ENCODE measurements at places on chromosomes 2 and 18.

- DNase-seq: no peak
Observed at GRCh38 chr2:172285010-172285621, 142.3 kb upstream of the ITGA6 start.

- no peak for DNase-seq
Observed at GRCh38 chr2:6423157-6423556, 442.6 kb downstream of the CMPK2 start.

- no peak for DNase-seq
Observed at GRCh38 chr2:127083819-127084503, 23.0 kb downstream of the BIN1 start.

DNA sequence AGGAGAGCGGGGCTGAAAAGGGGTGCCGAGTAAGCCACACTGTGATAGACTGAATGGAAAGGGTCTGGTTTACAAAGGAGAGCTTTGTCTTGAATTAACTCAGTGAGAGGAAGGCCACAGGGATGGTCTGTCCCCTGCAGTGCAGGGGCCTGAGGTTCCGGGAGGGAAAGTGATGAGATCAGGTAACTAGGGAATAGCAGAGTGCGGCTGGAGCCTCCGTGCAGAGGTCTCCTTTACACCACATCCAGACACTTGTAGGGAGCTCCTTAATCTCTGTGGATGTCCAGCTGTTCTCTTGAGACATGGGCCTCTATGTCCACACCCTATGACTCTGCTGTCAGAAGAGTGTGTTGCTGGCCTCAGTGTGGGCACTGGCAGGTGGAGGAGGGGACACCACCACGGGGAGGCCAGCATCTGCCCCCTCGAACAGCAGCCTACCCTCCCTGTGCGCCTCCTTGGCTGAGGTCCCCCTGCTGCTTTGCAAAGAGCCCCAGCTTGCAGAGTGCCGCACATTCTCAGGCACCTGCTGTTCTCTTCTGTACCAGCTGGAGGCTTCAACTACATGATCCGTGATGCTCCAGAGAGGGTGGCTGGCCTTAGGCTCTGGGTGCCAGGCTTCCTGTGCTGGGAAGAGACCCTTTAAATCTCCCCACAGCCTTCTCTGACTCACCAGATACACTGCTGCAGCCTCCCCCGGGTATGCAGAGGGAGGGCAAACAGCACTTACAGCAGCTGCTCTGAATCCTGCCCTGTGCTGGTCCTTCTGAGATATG is 25.9 kb downstream of the ENOSF1 start:
- no peak for DNase-seq

DNA sequence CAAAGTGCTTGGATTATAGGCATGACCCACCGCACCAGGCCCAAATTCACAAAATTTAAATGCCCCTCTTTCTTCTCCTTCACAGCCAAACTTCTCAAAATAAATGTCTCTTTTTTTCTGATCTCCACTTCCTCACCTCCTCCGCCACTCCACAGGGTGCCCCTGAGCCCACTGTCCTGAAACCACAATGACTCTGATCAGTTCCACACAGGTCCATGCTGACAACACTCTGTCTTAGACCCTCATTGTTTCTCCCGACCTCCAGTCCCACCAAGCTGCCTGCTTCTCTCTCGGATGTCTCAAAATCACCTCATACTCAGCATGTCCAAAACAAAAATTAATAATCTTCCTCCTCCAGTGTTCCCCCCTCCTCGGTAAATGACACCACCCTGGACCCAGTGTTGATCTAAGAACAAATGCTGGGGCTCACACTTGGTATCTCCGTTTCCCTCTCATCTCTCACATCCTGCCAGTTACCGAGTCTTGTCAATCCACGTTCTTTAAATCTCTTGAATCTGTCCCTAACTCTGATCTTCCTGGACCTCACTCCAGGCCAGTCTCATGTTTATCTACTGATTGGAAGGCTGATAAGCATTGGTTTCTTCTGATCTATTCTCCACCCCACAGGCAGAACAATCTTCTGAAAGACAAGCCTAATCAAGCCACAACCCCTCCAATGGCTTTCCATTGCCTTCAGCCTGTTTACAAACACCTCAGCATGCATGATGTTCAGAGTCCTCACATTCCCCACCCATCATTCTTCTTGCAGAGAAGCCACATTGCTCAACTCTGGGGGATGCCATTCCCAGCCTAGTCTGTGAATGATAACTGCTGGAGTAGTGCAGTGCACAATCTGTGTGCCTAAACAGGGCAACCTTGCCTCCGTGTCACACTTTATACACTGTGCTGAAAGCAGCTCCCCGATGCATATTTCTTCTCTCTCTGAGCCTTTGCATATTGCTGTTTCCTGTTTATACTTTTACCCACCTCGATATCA is 12.4 kb upstream of the ANKRD44 start:
- DNase-seq: no peak

GRCh38 chr2:212526059-212526458 is 12.5 kb downstream of the ERBB4 start:
- DNase-seq: no peak

DNA sequence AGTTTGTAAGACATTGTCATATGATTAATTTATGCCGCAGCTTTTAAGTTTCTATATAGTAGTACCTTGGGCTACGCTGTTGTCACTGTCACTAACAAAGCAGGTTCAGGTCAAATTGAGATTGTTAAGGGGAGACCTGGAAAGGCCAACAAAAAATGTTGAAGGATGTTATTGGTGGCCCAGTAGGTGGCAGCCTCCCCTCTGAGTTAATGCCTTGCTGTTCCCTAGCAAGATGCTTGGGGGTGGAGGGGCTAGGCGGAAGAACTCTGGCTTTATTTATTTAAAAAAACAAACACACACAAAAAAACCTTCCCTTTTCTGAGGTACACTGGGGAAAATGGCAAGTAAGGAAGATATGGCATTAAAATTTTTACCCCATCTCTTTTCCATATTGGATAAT is 128.3 kb upstream of the ATP5MC3 start:
- no peak for DNase-seq

- no peak for DNase-seq
Observed at GRCh38 chr2:64090264-64090663, 54.0 kb downstream of the PELI1 start.

- DNase-seq: no peak
Observed at GRCh38 chr2:7555260-7555659, 638.0 kb downstream of the RNF144A start.

GRCh38 chr2:176753752-176754474 is 458.7 kb upstream of the HNRNPA3 start:
- no peak for DNase-seq
